ENCODE measurements at places on chromosomes 1 and 21.

DNA sequence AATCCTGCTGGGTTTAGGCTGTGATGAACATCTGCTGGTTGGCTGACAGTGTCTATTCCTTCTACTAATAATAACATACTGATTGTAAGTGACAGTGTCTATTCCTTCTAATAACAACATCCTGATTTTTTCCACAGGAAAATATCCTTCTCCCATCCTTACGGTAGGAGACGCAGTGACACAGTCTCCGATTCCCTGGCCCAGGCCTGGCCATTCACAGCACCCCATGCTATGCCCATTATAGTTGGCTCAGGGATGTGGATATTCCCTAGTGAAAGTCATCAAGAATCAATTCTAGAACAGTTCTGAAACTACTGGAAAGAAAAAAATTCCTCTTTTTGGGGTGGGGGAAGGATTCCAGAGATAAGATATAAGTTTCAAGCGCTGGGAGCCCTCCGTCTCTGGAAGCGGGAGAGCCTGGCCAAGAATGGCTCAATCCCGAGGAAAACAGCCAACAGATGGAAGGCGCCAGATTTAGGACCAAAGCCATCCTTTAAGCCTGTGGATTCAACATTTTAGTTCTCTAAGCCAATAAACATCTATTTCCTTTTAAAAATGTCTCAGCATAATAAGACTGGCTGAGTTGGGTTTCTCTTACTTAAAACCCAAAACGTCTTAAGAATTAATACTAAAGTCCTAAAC, 88.6 kb downstream of the GPATCH2 start:
- DNase-seq: no peak

DNA sequence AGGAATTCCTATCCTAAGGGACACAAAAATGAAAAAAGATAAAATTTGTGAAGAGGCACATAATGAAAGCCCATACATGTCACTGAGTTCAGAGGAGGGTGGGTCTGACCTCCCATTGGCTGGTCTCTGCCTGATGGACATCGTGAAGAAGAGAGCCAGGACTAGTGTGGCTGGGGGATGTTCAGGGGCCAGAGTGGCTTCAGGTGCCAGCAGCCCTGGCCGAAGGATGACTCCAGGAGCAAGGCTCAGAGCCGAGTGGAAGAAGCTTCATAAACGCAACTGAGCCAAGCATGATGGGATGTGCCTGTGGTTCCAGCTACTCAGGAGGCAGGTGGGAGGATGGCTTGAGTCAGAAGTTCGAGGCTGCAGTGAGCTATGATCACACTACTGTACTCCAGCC, 56.9 kb upstream of the ATP5PO start:
- no peak for DNase-seq

DNA sequence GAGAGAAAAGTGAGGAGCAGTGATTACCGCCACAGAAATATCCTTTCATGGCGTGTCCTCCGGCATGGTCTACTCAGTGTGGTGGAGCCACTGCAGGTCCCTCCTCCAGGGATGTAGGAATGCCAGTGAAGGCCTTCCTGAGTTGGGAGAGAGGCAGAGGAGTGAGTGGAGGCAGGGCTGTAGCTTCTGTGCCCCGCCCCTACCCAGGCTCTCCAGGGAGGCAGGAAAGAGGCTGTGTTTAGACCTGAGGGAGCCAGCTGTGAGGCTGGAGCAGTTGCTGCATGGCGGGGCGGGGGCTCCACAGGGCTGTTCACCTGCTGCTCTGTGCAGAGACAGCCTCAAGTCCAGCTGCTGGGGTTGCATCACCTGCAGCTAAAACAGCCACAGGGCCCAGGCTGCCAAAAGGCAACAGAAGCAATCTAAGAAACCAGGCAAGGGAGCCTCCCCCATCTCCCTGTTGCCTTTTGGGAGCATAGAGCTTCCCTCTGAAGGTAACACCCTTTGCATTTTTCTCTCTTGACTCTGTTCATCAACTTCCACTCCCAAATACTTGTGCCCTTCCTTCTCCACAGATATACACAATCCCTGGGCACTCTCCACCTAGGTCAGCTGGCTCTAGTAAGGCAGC, 801 bp upstream of the ANXA9 start:
- no peak for DNase-seq

GRCh38 chr1:62299426-62300200, 19.6 kb downstream of the KANK4 start:
- no peak for DNase-seq

DNA sequence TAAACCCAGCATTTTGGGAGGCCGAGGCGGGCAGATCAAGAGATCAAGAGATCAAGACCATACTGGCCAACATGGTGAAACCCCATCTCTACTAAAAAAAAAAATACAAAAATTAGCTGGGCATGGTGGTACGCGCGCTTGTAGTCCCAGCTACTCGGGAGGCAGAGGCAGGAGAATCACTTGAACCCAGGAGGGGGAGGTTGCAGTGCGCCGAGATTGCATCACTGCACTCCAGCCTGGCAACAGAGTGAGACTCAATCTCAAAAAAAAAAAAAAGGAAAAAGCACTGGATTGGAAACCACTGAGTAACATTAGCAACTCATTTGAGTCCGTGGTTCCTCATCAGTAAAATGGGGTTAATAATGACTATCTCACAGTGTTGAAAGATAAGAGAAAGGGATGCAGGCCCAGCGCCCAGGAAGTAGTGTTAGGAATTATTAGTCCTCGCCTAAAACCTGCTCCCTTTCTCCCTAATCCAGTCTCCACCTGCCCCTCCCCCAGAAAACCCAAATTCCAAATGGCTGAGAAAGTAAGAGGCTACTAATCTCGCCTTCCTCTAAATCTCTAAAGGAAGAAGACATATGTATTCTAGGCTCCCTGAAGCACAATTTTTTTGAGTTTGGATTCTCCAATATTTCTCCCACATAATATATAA, 49.5 kb downstream of the RHBG start:
- DNase-seq: no peak

DNA sequence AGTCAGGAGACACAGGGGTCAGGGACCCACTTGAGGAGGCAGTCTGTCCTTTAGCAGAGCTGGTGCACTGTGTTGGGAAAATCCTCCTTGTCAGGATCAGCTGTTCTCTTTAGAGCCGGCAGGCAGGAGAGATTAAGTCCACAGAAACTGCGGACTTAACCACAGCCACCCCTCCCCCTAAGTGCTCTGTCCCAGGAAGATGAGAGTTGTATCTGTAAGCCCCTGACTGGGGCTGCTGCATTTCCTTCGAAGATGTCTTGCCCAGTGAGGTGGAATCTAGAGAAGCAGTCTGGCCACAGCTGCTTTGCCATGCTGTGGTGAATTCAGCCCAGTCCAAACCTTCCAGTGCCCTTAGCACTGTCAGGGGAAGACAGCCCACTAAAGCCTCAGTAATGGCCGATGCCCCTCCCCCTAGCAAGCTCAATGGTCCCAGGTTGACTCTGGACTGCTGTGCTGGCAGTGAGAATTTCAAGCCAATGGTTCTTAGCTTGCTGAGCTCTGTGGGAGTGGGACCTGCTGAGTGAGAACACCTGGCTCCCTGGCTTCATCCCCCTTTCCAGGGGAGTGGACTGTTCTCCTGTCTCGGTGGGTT, 172.8 kb downstream of the ST6GALNAC3 start:
- DNase-seq: no peak

GRCh38 chr1:185719021-185719420, 15.2 kb upstream of the HMCN1 start:
- no peak for DNase-seq

DNA sequence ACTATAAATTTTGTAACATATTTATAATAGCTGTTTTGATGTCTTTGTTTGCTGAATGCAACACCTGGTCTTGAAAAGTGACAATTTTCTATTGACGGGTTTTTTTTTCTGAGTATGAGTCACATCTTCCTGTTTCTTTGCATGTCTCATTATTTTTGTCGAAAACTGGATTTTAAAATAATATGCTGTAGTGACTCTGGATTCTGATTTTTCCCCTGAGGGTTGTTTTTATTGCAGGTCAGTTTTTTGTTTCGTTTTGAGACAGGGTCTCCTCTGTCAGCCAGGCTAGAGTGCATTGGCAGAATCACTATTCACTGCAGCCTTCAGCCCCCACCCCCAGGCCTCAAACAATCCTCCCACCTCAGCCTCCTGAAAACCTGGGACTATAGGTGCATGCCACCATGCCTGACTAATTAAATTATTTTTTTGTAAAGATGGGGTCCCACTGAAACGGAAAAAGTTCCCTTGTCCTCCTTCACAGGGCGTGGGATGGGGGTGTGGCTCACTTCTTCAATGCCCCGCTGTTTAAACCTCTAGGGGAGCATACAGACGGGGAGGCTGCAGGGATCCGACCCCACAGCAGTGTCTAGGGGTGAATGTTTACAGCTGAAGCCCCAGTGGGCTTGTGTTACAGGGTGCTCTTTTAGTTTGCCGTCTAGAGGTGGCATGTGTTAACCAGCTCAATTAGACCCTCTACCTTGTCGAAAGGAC, 11.3 kb upstream of the PPIE start:
- DNase-seq: no peak

DNA sequence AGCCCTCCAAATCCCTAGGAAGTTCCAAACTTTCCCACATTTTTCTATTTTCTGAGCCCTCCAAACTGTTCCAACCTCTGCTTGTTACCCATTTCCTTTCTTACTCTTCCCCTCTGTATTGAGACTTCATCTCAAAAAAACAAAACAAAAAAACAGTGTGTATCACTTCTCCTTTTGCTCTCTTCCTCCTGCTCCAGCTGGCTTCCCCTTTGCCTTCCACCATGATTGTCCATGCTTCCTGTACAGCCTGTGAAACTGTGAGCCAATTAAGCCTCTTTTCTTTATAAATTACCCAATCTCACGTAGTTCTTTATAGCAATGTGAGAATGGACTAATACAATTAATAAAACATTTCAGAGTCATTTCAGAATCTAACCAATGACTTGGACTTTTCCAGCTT, 69.6 kb upstream of the KRTAP19-8 start:
- no peak for DNase-seq

DNA sequence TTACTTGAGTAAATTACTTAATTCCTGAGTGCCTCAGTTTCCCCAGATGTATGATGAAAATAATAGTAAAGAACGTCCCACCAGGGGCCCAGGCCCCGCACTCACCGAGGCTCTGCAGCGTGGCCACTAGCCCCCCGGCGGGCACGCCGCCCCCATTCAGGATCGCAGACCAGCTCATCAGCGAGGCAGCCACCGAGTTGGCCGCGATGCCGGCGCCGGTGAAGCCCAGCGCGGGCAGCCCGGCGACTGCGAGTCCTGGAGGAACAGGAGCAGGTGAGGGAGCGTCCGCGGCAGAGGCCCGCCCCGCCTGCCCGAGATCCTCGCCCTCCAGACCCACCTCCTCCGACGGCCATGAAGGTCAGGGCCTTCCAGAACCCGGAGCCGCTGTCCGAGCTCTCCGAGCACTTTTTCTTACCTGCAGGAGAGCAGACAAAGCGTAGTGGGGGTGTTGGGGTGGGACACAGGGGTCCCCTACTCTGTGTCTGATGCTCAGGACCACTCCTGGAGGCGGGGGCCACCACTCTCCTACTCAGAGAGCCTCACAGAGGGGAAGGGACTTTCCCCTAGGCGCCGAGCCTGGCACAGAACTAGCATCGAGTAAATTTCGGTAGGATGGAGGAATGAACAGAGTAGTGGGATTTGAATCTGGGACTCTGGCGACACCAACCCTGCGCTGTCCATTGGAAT, 3.7 kb downstream of the IFI6 start:
- no peak for DNase-seq

- DNase-seq: no peak
Observed at GRCh38 chr21:37921091-37921490, 4.8 kb upstream of the KCNJ6 start.

Measured in cerebellar nuclear complex (tissue), 1 donor.